Activated T-helper 1 cell treated with anti-CD3 and anti-CD28 coated beads, Interleukin-12 subunit alpha, Interleukin-12 subunit beta, Interleukin-2, Interleukin-4 antibody, amounts not matched to agents 30 ng/mL and 10 ng/mL and 1 ng/mL, durations not matched to agents 14 hours and 24 hours and 36 hours (primary cell): ENCODE measurements at places on chromosomes 7 and 10.

- no peak for DNase-seq
Observed at GRCh38 chr10:122495406-122496340, 34.3 kb downstream of the HTRA1 start.

DNA sequence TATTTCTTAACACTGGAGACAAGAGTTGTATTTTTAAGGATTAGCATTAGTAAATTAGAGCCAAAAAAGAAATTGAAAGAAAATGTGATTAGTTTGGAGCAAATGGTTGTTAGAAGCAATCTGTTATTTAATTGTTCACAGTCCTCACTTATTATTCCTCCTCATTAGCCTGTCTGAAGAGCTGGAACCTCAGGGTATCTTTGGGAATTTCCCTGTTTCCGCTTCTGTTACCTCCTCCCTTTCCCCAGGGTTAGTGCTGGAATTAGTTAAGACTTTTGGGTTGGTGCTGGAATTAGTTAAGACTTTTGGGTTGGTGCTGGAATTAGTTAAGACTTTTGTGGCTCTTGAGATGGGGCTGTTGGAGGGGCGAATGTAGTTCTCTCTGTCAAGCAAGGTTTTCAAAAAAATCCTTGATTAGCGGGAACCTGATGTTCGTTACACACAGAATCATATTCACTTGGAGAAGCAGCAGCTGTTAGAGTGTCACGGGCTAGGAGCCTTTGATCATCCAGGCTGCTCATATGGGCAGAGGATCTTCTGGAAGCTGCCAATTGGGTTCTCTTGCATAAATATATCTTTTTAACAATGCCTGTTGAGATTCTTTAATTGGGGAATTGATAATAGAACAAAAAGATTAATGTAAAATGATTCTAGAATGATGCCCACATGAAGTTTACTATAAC, 251.0 kb upstream of the NPSR1 start:
- no peak for DNase-seq

GRCh38 chr10:71077143-71077581, 135.2 kb upstream of the UNC5B start:
- DNase-seq, result no peak

GRCh38 chr7:87435546-87435945, 39.9 kb downstream of the ABCB4 start:
- no peak for DNase-seq

GRCh38 chr7:12861070-12861469, 173.6 kb downstream of the ARL4A start:
- DNase-seq, result no peak

DNA sequence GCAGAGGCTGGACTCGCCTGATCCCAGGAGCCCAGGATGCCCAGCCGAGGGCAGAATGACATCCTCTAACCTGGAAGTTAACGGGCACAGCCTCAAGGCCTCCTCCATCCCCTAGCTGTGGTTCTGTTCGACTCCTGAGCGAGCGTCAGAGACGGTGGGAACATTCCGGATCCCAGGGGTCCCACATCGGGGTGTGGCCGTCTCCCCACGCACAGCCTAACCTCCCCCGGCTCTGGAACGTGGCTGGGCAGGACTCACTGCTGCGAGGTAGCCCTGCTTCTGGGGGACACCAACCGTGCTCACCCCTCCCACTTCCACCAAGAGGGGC, 8.4 kb downstream of the FOXL3 start:
- no peak for DNase-seq

- no peak for DNase-seq
Observed at GRCh38 chr7:155398944-155399343, 59.0 kb upstream of the EN2 start.

- DNase-seq, result no peak
Observed at GRCh38 chr7:99194301-99194700, 13.6 kb downstream of the KPNA7 start.

DNA sequence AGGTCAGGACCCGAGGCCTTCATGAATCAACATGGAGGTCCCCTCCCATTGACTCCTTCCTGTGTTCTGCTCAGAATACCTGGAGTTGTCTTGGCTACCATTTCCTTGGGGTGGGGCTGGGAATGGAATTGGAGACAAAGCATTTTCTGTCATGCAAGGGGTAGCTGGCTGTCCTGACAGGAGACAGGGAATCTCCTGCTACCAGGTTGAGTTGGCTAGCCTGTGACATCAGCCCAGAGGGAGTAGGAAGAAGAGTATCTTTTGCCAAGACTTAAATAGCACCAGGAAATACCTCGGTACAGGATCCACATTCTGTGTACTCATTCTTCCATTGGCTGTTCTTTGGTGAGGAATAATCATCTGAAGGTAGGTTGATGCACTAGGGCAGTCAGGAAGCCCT, 4.9 kb downstream of the ZDHHC16 start:
- no peak for DNase-seq

DNA sequence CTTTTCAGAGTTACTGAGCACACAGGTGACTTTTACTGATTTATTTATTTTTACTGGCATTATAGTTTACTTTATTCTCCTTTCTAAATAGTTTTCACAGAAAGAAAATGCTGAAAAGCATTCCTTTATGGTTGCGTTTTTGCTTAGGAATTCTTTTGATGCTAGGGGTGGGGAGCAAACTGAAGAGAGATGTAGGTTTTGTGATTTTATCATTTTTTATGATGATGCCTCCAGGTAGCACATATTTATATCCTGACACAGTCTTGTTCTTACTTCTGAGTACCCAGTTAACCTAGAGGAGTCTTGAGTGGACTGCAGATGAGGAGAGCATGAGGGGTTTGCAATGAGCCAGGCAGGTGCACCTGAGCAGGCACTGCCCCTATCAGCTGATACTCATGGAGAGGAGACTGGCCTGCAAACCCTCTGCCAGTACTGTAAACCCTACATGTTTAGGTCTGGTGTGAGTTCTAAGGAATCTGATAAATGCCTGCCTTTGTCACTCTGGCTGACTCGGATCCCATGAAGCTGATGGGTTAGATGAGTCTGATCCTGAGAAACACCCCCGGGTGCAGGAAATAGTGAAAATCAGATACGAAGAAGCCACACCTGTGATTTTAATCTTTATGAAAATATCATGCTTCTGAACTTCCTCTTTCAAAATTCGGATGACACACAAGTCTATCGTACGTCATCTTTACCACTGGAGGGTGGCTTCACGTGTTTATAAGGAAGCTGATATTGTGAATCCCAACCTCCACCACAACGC, 302.9 kb downstream of the WDR37 start:
- DNase-seq, result no peak

DNA sequence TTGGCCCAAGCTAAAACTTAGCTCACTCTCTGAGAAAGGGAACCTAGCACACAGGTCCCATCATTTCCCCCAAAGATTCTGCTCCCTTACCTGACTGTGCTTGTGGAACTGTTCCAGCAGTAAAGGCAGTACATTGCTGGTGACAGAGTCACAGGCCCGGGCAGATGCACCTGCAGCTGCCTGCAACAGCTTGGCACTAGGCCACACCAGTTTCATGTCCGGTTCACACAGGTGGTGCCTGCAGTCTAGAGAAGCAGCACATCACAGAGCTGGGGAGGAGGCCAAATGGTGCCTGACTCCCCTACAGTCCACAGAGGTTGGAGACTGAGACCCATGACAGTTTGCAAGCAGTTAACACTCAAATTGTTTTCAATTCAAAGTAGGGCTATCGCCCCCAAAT, 22.2 kb downstream of the ZDHHC16 start:
- no peak for DNase-seq

GRCh38 chr10:120086066-120086465, 193.5 kb downstream of the SEC23IP start:
- no peak for DNase-seq

- DNase-seq, result no peak
Observed at GRCh38 chr7:80896906-80897598, 21.8 kb downstream of the SEMA3C start.

GRCh38 chr7:26616235-26616634, 248.2 kb downstream of the SKAP2 start:
- DNase-seq, result no peak

- DNase-seq, result no peak
Observed at GRCh38 chr10:2119316-2119715, 382.0 kb upstream of the ADARB2 start.

- DNase-seq, result no peak
Observed at GRCh38 chr10:71899665-71900412, 48.8 kb upstream of the PSAP start.

- no peak for DNase-seq
Observed at GRCh38 chr10:3969876-3970666, 185.1 kb upstream of the KLF6 start.

GRCh38 chr7:70573071-70573661, 558.8 kb upstream of the GALNT17 start:
- no peak for DNase-seq
